ENCODE measurements at places on chromosomes 5 and 9. TPM values are rescaled to one million over a fixed set of nuclear protein-coding genes. Genes with fewer than 3 reads are reported as not detected.
A peak's percentile ranks its signal among the peaks of the same experiment; 100 is the strongest.

The SPINK7 gene
- not detected for total RNA-seq

The TEK gene
- not detected for total RNA-seq

The TMEM141 gene
- total RNA-seq = 51.6 TPM

The PRDM9 gene
- not detected for total RNA-seq

The SPRY4 gene
- not detected for total RNA-seq

The STPG3 gene
- total RNA-seq = not detected

The AFAP1L1 gene
- total RNA-seq = 0.13 TPM

The APBA1 gene
- total RNA-seq = 1.2 TPM

The DDX41 gene
- 84.0 TPM for total RNA-seq

The NRARP gene
- total RNA-seq = 2.5 TPM

The BTNL3 gene
- not detected for total RNA-seq

The CCDC192 gene
- not detected for total RNA-seq

The PCDHA9 gene
- total RNA-seq = not detected

DNA sequence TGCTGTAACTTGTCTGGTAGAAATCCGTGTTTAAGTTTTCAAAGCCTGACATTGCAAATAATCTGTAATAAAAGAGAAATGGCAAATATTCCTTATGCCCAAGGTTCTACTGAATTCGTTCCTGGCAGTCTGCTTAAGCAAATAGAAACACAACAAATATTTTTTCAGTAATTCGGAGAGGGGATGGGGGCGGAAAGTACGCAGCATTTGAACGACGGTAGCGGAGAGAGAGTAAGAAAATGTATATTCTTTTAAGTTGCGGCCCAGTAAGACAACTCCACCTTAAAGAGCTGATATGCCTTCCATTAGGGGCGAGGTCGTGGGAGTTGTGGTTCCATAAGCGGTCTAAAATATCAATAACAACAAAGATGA is 569 bp downstream of the YIPF5 start:
- DNase-seq = no peak

- DNase-seq = no peak
Measured at GRCh38 chr5:98840946-98841345, 67.5 kb downstream of the RGMB start.

GRCh38 chr5:157447201-157447637 is 12.8 kb upstream of the NIPAL4 start:
- no peak for DNase-seq

GRCh38 chr5:52807723-52808122 is 20.0 kb downstream of the ITGA1 start:
- no peak for DNase-seq

DNA sequence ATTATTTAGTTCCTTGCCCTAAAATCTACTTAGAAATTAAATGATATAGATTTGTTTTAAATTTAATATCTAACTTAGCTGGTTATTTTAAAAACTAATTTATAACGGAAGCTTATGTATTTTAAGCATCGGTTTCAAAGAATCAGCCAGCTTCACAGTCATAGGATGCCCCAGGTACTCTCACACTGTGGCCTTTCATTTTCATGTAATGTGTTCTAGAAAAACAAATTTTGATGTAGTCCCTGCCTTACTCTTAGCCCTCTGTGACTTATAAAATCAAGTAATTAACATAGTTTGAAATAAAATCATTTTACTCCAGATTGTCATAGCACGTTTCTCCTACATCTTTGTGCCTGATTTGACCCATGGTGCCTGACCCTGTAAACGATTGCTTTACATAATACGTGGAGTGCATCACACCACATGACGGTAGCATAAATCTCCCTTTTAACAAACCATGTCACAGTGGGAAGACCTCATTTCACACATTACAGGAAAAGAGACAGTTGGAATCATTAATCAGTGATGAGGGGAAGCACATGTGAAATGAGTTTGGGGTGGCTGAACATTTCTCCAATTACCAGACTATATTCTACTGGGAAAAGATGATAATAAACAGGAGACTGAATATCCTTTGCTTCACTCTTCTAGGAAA is 731.5 kb upstream of the CDH9 start:
- no peak for DNase-seq

GRCh38 chr9:13174906-13175639 is 104.4 kb downstream of the MPDZ start:
- DNase-seq = no peak

- no peak for DNase-seq
Measured at GRCh38 chr5:116358911-116359418, 215.7 kb downstream of the SEMA6A start.

DNA sequence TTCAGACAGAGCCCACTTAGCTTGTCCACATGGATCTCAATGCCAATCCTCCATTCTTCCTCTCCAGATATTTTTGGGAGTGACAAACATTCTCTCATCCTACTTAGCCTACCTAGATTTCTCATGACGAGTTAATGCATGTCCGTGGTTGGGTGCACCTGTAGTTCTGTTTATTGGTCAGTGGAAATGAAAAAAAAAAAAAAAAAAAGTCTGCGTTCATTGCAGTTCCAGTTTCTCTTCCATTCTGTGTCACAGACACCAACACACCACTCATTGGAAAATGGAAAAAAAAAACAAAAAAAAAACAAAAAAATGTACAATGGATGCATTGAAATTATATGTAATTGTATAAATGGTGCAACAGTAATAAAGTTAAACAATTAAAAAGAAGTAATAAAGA is 59.0 kb downstream of the BASP1 start:
- no peak for DNase-seq

GRCh38 chr5:165525271-165525670 is 2019.9 kb downstream of the MAT2B start:
- DNase-seq = no peak

DNA sequence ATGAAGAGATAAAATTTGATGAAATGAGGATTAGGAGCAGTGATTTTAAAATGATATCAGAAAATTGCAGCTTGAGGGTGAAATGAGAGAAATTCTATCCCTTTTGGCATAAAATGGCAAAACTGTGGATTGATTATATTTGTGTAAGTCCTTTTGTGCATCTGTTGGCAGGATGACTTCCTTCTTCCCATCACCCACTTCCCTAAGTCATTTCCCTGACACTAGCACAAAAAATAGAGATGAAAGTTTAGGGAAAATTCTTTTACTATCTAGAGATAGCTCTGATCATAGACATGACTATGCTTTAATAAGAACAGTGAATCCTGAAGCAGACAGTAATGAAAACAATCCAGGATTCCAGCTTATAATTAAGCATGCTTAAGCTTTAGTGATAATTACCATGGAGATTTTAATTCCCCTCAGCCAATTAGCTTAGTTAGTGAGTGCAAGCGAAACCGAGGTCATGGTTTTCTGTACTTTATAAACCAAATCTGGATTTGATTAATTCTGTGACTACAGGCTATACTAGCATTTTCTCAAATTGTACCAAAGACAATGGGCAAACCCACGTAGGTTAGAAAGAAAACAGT is 163.6 kb upstream of the TARS1 start:
- no peak for DNase-seq

DNA sequence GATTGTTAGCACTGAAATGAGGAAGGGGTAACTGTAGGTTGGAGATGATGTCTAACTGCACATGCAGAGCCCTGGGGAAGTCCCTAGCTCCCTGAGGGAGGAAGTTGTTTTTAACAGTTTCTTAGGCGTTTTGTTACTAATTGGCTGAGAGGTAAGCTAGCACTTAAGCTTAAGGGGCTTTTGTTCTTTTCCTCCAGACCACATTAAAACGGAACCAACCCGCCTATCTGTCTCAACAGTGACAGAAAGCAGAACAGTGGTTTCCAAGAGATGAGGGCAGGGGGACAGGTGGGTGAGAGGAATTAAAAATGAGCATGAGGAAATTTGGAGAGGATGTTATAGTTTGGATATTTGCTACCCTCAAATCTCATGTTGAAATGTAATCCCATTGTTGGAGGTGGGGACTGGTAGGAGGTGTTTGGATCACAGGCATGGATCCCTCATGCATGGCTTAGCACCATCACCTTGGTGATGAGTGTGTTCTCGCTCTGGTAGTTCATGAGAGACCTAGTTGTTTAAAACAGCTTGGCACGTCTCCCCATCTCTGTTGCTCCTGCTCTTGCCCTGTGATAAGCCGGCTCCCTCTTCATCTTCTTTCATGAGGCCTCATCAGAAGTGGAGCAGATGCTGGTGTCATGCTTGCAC is 38.9 kb downstream of the LYRM7 start:
- peak; percentile 90 for DNase-seq

- no peak for DNase-seq
Measured at GRCh38 chr5:55327281-55327680, 19.5 kb downstream of the MTREX start.

DNA sequence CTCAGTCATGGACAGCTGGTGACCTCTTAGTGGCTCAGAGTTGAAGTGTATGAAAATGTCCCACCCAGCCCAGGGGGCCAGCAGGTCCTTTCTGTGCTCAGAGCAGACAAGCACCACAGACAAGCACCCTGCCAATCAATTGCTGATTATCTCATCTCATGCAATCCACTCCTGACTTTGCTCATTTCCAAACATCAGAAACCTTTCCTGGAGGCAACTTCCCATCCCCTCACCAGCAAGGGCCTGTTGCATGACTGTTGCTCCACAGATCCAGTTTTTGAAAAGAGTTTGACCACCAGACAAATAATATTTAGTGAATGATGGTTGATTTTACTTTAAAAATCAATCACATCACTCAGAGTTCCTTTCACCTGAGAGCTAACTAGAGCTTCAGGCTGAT is 397.3 kb upstream of the KLF4 start:
- DNase-seq = no peak

DNA sequence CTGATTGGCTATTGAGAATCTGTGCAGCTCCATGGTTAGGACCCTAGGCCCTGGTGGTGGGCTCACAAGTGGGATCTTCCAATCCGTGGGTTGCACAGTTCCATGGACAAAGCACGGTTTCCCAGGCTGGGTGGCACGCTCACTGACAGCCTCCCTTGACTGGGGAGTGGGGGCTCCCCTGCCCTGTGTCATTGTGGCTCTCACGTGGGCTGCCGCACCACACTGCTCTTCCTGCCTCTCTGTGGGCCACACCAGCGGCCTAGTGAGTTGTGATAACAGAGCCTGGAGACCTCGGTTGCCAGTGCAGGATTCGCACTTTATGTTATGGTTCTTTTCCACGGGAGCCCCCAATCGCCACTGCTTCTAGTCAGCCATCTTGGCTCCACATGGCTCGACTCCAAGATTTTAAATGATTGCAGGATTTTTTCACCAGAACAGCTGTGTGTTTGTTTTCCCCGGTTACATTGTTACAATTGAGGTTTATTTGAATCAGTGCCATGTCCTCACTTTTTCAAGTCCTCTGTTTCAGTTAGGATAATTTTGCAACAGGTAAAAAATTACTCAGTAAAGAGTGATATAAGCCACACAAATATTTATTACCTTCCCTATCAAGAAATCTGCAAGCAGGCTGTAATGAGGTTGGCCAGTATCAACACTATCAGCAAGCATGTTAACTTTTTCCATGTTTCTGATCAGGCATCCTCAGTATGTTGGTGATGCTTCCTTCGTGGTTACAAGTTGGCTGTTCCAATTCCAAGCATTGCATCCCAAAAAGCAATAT is 253.8 kb downstream of the ZNF608 start:
- no peak for DNase-seq

- DNase-seq = no peak
Measured at GRCh38 chr5:180596115-180596667, 4.9 kb upstream of the SCGB3A1 start.

- DNase-seq = no peak
Measured at GRCh38 chr9:86977205-86977835, 30.0 kb upstream of the GAS1 start.

- DNase-seq = no peak
Measured at GRCh38 chr5:133749331-133749985, 137.1 kb upstream of the FSTL4 start.

DNA sequence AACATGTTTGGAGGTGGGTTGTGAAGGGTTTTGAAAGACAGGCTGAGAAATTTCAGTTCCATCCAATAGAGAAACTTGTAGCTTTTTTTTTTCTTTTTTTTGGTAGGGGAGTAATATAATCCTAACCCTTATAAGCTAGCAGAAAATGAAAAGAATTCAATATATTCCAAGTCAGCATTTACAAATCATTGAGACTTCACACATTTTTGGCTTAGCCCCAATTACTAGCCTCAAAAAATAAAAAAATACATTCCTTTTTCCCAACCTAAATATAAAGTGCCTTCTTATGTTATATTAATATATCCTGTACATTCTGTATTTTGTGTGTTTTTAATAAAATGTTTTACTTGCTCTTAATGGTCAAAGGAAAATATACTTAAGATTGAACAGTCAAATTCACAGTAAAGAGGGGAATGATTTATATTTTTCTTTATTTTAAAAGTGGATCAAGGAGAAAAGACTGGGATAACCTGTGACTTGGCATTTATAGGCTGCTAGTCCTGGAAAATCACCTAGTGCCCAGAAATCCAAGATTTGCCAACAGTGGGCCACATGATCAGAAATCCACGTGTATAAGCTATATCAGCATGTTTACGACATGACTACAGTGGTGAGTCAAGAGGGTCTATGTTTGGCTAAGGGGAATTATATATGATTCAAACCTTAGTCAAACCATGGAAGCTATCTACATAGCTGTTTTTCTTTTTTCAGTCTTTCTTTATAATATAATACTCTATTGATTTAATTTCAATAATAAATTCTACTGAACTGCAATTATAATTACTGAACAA is 14.5 kb downstream of the HACD4 start:
- no peak for DNase-seq

DNA sequence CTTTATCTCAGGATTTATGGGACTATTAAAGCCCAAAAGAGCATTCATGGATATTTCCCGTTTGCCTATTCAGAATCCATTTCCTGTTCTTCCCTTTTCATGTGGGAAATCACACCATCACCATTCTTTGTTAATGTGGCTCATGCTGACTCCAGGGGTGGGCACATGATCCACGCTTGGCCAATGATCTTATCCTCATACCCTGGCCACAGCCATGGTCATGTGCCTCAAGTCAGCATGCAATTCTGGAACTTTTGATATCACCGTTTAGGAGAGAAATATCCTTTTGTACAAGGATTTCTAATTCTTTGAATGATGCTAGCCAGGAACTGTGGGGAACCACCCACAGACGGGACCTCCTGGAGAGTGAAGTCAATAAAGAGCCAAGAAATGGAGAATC is 272.2 kb downstream of the PRELID2 start:
- DNase-seq = no peak

DNA sequence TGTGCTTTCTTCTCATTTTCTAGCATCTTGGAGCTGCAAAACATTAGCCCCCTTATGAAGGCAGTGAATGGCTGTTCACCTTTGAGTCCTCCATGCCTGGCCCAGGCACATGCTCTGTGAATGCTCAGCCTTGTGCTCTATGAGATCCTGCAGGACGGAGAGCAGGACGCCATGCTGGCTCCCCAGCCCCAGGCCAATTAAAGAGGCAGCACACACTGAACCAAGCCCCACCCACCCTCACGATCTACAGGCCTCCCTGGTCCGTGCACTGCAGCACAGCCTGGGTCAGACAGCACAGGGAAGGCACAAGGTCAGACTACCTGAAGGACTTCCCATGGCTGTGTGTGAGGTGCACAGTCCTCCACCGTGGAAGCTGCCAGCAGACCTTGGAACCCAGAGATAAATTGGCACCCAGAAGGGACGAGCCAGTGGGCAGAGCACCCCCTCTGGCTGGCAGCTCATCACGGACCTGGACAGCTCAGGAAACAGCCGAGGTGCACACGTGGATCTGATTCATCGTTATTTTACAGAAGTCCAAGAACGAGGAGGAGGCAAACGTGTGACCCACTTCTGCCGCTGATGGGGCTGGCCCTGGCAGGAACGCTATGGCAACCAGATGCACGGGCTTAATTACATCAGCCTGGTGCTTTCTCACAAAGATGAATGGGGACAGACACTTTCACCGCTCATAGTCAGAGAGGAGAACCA is 59.5 kb downstream of the OLFM1 start:
- DNase-seq = no peak
